ENCODE measurements at places on chromosomes 13 and 19.

GRCh38 chr13:87810920-87811344, 139.8 kb downstream of the SLITRK5 start:
- DNase-seq = no peak

GRCh38 chr13:21542563-21542962, 61.4 kb downstream of the MICU2 start:
- DNase-seq = no peak

DNA sequence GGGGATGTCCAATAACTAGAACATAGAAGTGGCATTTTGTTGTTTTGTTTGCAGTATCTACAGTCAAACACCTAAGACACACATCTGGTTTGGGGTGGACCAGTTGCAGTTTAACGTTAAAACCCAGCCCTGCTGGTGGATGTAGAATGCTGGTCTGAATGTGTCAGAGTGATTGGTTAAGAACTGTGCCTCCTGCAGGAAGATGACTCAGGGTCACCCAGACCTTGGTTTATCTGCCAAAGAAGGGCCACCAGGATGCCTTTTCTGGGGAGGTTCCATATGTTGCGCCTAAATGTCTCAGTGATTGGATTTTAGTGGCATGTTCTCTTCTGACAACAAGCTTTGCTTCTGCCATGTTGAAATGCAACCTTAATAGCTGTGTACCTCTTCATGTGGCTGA, 23.1 kb downstream of the ZNF536 start:
- DNase-seq = no peak

DNA sequence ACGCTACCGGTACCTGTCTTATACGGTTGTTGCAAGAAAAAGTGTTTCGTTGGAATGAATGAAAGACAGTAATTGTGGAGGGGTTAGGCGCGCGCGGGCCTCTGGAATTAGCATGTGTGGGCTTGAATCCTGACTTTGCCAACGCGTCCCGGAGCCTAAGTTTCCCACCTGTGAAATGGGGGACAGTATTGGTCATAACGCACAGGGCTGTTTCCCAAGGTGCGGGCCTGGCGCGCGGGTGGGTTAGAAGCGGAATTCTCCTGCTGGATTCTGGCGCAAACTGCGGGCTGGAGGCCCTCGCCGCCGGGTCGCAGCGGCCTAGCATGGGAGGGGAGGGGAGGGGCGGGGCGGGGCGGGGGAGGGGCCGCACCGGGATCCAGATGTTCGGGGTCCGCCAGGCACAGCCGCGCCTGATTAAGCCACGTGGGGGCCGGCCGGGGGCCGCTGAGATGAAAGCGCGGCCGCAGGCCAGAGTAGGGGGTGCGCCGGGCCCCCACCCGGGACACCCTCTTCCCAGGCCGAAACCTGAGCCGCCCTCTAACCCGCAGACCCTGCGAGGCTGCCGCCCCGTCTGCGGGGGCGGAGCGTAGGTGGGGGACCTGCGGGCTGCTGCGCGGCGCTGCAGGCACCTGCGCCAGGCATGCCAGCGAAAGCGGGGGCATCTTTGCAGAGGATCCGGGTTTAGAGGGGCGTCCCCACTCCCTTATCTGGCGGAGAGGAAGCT, 1.2 kb upstream of the TMEM59L start:
- peak; percentile 38 for DNase-seq

DNA sequence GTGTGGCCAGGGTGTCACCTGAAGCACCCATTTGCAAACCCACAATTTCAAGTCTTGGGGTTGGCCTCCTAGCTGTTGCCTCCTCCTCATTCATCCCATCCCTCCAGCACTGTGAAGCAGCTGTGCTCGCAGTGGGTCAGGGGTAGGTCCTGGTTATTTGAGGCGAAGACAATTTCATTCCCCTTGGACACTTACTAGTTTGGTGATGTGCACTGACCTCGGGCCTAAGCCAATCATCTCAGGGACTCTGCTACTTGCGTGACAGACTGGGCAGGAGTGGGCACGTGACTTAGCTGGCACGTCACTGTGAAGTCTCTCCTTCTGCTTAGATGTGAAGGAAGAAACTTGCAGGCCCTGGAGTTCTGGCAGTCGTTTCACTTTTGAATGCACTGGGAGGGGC, 3.5 kb upstream of the ATP11A start:
- DNase-seq = no peak

DNA sequence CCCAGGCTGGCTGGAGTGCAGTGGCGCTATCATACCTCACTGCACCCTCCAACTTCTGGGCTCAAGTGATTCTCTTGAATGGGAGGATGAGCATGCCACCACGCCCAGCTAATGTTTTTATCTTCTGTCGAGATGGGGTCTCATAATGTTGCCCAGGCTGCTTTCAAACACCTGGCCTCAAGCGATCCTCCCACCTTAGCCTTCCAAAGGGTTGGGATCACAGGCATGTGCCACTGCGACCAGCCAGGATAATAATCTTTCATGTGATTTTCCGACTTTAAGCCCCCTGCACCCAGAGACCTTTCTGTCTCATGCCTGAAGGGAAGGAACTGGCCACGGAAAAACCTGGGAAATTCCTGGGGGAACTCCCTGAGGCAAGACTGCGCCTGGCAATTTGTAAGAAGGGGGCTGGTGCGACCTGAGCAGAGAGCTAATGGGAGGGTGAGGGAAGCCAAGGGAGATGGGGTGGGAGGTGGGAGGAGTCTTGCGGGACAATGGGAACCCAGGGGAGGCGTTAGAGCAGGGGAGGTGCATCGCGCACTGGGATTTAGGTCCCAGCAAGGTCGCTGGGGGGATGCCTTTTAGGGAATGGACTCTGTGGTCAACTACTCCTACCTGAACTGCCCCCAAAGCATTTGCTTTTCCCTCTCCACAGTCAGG, 1.2 kb upstream of the CCDC124 start:
- DNase-seq = no peak

- DNase-seq = no peak
Observed at GRCh38 chr13:109783447-109783814, 3.0 kb downstream of the IRS2 start.

DNA sequence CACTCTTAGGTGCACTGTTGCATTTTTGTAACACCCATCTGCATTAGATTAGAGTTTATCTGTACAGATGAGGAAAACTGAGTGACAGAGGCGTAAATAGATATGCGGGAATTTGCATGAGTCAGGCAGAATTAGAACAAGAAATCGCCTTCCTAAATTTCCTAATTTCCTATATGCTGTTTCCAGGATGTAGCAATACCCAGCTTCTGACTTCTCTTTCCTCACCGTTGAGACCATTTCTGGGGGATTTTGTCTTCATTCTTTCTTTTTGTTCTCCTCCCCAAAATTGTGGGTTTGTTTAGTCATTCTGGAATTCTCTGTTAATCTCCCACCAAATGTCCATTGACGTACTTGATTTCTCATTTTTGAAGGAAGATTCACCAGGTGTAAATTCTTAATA, 10.6 kb upstream of the ZNF792 start:
- DNase-seq = no peak

GRCh38 chr13:21405309-21405708, 53.8 kb downstream of the ZDHHC20 start:
- DNase-seq = no peak

DNA sequence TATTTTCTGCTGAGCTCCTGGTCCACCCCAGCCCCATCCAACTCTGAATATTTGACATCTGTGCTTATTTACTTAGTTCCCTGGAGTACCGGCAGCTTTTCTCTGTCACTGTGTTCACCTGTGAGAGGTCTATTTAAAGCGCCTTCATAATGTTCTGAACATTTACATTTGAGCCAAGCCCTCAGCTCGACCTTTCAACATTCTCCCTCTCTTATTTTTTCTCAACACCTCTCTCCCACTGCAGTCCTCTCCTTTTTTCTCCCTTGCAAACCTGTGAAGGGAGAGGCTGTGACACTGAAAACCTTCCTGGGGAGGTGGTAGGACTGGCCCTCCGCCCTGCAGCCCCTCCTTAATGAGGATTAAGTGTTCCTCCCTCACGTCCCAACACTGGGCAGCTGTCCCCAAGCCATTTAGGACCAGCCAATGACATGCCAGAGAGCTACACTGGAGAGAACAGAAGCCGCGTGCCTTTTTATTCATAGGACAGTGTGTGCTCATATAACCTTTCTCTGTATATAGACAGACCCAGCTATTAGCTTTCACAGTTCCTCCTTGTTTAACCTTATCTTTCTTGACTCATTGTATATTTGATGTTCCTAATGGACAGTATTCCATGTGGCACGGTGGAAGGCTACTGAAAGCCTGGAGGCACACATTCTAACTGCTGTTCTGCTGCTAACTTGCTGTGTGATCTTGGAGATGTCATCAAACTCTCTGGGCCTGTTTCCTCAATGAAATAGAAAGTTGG, 134.8 kb downstream of the NUFIP1 start:
- no peak for DNase-seq

GRCh38 chr13:70856711-70857110, 748.5 kb upstream of the KLHL1 start:
- DNase-seq = no peak

DNA sequence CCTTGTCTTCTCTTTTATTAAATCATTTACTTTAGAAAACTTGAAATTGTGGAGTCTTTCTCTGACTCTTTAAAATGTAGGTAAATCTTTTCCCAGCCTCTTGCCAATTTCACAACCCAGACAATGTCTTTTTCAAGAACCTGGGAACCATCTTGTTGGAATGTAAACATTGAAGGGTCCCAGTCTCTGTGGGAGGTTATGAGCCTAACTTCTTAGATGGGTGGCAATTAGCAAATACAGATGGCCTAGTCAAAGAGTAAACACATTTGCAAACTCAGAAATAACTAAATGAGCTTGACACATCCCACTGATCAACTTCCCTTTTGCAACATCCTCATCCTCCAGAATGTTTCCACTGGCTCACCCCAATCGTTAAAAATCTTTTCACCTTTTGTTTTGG, 721.0 kb downstream of the PCDH9 start:
- no peak for DNase-seq

GRCh38 chr19:35710784-35711723, 6.7 kb downstream of the ZBTB32 start:
- peak; percentile 40 for DNase-seq

DNA sequence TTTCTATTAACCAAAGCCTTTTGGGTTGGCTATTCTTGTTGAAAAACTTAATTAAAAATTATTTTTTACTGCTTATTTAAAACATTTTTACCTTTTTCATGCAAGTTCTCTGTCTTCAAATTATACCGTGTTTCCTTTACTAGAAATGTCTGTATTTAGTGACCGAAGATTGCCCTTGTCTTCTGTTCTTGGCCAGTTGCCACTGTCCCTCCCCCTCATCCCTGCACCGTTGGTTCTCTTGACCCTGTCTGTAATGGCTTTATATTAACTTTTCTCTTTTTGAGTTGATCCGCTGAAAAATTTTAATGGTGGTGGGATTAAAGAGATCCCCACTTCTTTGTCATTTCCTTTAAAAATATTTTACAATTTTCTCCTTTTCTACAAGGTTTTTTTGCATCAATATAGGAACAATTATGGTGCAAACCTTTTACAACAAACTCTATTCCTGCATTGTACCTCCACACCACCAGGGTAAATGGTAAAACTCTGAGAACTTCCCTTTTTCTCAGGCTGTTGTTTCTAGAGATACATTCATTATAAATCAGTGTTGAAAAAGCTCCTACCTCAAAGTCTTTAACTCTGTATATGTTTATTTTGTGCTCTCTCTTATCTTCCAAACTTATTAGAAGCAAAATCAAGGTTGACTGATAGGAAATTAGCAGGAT, 12.9 kb upstream of the RNF113B start:
- DNase-seq = no peak

DNA sequence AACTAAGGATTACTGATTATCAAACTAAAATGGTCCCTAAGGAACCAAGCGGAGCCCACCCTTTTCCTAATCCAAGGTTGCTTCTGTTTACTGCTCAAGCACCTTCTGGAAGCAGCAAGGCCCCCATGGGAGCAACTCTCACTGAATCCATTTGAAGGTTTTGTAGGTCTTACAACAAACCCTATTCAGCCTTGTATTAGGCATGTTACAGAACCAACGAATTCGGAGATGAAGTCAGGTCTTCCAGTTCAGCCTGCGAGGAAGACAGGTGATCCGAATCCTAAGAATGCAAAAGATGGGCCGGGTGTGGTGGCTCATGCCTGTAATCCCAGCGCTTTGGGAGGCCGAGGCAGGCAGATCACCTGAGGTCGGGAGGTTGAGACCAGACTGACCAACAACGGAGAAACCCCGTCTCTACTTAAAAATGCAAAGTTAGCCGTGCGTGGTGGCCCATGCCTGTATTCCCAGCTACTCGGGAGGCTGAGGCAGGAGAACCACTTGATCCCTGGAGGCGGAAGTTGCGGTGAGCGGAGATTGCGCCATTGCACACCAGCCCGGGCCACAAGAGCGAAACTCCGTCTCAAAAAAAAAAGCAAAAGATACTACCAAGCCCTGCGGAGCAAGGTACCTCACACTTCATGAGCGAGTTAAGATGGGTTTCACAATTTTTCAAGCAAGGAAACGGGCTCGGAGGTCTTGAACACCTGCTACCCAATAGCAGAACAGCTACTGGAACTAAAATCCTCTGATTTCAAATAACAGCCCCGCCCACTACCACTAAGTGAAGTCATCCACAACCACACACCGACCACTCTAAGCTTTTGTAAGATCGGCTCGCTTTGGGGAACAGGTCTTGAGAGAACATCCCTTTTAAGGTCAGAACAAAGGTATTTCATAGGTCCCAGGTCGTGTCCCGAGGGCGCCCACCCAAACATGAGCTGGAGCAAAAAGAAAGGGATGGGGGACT, 609 bp downstream of the ZAR1L start:
- DNase-seq = peak; percentile 83

GRCh38 chr19:14977128-14977527, 2.5 kb downstream of the SLC1A6 start:
- no peak for DNase-seq

DNA sequence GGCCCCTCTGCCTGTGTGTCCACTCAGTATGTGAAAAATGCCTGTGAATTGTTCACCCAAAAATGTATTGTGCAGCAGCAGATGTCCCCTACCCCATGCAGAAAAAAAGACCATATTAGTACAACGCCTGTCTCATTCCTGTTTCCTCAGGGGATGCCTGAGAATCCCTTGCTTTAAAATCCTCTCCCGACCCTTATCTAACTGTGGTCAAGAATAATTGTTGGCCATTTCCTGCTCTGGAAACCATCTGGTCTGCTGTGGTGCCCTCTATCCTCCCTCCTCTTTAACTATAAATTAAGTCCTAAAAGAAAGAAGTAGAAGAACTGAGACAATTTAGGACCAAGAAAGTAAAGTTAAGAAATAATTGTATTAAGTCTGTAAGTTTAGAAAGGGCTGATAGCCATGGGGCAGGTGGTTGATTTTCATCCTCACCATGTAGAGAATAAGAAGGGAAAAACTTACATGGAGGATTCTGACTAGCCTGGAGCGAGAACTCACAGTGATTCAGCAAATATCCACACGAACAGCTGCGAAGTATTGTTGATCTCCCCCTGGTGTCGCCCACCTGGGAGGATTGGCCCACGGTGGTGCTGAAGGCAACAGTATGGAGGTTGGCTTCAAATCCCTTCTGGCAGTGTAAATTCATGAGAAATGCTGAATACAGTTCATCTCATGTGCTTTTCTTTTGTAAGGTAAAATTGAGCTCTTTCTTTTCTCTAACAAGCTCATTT, 85.6 kb downstream of the COL4A2 start:
- no peak for DNase-seq
